ENCODE measurements at places on chromosomes 2 and 18.

GRCh38 chr2:72894514-72894913 is 7.3 kb downstream of the SPR start:
- DNase-seq, result no peak

DNA sequence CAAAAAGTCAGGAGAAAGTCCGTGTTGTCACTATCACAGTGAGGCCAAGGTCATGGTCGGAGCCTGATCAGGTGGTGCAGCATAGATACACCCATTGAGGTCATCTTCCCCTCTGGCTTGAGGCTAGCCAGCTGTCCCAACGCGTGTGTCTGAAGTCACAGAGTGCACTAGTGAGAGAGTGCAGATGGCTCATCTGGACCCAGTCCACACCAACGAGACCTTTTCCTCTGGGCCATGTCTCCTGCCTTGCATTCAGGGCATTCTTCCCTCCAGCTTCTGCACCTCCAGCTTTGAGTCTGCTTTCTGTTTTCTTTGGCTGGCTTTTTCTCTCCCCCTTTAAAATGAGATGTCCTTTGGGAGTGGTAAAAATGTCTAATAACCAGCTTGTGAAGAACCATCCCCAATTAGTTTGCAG is 146.9 kb downstream of the TDRD15 start:
- no peak for DNase-seq

DNA sequence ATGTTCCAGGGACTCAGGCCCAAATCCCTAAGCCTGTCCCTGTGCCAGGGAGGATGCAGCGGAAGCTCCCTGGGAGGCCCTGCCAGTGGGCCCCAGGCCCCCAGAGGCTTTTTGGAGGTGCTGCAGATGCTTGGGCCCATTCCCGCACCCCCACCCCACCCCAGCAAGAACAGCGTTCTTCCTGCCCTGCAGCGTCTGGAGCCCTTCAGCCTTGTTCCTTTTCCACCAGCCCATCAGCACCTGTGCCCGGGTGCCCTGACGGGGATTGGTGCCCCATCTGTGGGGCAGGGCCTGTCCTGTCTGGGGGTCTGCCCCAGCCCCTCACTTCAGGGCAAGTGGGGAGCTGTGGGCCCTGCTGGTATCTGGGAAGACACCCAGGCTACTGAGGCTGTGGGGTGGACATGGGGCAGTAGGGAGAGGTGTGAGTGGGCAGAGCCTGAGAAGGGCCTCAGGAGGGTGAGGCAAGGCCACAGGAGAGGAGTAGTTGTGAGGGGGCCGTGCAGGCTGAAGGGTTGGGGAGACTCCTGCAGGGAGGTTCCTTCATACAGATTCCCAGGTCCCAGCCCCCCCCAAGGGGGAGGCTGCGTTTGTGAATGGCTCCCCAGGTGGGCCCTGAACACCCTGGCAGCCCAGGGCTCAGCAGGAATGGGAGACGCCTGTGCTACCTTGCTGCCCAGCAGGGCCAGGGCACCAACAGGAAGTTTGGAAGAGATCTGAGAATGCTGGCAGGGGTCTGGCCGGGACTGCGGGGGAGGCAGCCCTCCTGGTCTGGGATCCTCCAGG is 2.4 kb downstream of the RNPEPL1 start:
- DNase-seq, result peak; percentile 16

DNA sequence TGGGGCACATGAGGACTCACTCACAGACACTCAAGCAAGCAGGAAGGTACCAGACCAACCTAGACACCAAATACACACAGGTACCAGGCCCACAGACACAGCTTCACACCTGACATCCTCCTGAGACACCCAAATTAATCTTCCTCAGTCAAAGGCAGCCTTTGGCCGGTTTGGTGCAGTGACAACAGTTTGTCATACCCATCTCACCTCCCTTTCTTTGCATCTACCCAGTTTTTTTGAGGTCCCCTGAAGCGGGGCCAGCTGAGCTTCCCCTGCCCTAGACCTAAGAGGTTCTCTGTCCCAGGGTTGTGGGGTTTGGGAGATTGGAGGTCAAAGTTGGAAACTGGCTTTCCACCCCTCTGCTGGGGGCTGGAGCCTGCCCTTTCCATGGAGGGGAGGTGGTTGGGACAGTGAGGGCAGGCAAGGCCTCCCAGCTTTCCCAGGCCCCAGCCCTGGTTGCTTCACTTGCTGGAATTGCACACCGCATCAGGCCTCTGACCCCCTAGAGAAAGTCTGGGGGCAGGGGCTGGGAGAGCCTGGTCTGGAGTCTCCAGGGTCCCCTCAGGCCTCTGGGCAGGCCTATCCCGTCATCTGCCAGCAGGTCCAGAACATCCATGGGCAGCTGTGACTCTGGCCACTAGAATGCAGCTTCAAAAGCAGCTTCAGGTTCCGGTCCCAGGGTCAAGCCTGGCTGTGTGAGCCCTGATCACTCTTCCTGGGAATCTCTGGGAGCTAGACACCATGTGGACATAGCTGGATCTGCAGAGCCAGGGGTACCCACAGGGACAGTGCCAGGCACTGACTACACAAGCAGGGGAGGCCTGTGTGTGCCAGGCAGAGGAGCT is 12.5 kb upstream of the TEX261 start:
- DNase-seq, result no peak

- no peak for DNase-seq
These were observed at the start of gene LRRTM1 for GRCh38 chr2:80303909-80304837. TSS of gene LRRTM1 (minus strand) at chr2:80304752. CDS start at chr2:80303819, 933 bp downstream.

DNA sequence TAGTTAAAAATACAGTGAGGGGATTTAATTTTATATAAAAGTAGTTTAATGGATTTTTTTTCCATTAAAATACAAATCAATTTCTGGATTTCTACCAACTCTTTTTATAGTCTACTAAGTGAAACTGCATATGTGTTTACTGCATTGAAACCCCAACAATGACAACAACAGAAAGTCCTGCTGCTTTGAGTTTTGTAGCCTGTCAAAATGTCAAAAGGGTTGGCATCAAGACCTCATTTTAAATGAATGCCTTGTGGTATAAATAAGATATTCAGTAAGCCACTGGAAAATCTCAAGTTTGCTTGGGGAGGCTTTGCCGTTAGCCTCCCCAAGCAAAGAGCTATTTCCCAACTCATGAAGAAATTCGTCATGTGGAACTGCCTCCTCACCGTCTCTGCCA is 440.3 kb upstream of the HNMT start:
- DNase-seq, result no peak

- DNase-seq, result no peak
These were observed 811.3 kb downstream of the CPS1 start for GRCh38 chr2:211367711-211368110.

GRCh38 chr2:235045336-235045972 is 93.6 kb downstream of the SH3BP4 start:
- no peak for DNase-seq

GRCh38 chr2:184004289-184004947 is 593.9 kb upstream of the ZNF804A start:
- DNase-seq, result no peak

- DNase-seq, result no peak
These were observed 143.4 kb downstream of the CAPN13 start for GRCh38 chr2:30663806-30664205.

DNA sequence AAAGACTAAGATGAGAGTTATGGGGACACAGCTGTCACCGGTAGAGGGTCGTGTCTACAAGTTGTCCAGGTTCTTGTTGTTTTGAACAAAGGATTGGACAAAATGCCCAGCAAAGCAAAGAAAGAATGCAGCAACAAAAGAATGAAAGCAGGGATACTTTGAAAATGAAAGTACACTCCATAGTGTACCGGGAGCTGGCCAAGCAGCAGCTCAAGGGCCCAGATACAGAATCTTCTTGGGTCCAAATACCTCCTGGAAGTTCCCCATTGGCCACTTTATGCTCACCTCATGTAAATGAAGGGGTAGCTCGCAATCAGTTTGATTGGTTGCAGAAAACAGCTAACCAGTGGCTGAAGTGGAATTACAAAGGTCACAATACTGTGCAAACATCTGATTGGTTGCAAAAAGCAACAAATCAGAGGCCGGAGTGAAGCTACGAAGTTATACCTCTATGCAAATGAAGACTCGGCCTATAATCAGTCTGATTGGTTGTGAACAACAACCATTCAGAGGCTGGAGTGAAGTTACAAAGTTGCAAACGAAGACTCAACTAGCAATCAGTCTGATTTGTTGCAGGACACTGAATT is 474.9 kb upstream of the TMEFF2 start:
- no peak for DNase-seq

DNA sequence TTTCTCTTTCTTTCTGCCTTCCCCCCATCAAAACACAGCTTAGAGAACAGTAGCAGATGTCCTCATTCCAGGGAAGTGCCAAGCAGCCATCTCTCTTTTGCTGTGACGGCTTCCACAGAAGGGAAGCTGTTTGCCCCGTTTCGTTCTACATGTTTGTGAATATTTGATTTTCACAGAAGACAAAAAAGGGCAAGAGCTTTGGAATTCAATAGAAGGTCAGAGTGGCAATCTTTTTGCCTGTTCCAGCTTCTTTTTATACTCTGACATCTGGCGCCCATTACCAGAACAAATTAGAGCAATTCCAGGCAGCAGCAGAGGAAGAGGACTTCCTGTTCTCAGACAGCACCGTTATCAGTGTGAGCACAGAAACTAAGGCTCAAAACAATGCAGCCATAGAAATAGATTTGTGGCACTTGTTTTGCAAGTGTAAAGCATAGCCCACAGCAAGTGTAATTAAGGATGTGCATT is 79.0 kb upstream of the CDH19 start:
- no peak for DNase-seq

GRCh38 chr2:240477916-240478315 is 42.5 kb downstream of the GPC1 start:
- DNase-seq, result no peak

GRCh38 chr2:233811732-233812131 is 33.6 kb downstream of the MROH2A start:
- no peak for DNase-seq

DNA sequence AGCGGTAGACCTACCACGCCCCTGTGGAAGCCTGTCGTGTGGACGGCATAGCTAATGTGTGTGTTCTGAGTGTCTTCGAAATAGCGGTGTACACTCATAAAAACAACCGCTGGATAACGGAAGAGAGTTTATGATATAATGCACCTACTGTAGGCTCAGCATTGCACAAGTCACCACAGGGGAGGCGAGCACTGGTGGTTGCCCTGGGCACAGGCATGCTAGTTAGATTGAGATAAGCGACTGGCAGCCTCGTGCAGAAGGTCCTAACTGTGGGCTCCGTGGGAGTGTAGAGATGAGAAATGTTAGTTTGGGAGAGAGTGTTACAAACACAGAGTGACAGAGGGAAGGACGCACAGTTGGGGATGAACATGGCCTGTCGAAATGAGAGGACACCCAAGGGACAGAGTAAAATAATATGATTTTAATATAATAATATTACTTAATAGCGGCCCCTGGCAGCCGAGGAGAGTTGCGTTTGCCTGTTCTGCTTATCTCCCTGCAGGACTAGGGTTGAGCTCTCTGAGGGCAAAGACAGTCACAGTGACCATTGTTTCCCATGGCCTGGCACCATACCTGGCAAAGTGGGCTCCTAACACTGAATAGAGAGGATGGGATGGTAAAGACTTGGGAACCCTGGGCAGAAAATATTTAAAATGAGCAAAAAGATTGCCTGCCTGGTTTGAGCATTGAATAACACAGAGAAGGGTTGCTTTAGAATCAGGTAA is 204.2 kb downstream of the GBX2 start:
- no peak for DNase-seq

DNA sequence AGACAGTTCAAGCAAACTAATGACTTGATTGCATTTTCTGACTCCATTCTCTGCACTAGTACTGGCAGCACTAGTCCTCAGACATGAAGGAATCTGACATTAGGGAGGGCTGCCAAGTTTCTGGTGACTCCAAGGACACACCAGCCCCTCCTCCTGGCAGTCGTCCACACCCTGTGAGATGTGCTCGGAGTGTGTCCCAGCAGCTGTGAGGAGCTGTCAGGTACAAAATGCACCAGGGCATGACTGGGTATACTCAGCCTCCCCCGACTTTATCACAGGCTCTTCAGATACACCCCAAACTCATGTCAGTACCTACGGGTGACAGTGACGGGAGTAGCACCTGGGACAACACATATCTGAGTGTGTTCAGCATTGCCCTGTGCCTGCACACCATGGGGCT is 43.1 kb downstream of the EDAR start:
- no peak for DNase-seq

- DNase-seq, result no peak
These were observed 48.8 kb downstream of the THNSL2 start for GRCh38 chr2:88218981-88219380.

- no peak for DNase-seq
These were observed 56.7 kb downstream of the IL1R2 start for GRCh38 chr2:102048465-102048864.

GRCh38 chr2:97967216-97967592 is 28.5 kb downstream of the TMEM131 start:
- DNase-seq, result no peak

- DNase-seq, result no peak
These were observed 11.3 kb upstream of the DES start for GRCh38 chr2:219406861-219407230.

DNA sequence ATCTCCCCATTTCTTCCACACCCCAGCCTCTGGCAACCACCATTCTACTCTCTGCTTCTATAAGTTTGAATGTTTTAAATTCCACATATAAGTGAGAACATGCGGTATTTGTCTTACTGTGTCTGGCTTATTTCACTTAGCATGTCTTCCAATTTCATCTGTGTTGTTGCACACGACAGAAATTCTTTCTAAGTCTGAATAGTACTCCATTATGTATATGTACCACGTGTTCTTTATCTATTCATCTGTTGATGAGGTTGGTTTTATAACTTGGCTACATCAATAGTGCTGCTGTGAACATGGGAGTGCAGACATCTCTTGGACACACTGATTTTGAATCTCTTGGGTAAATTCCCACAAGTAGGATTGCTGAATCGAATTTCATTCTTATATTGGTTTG is 31.8 kb upstream of the MTX2 start:
- no peak for DNase-seq

DNA sequence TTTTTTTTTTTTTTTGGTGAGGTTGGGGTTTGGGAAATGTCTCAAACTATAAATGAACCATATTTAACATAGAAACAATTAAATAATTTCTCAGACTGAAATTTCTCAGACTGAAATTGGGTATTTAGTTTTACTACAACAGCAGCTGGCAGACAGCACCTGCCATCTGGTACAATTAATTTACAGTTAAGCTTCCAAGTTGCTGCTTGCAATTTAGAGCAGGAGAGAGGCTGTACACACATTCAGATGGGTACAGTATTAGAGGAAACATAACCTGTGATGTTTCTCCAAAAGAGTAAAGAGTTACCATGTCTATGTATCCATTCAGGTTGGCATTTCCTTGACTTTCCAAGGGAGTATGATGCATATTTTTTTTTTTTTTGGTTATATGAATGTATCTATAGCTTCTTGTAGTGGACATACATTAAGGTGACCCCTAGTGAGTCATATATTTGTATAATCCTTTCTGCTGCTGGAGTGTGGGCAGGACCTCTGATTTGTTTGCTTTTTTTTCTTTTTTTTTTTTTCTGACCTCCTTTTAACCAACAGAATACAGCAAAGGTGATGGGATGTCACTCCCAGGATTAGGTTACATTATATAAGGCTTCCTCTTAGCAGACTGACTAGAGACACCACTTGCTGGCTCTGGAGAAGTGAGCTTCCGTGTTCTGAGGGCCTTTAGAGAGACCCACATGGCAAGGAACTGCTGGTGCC is 201.7 kb downstream of the PTH2R start:
- no peak for DNase-seq
